ENCODE measurements at places on chromosomes 6 and 20.
A peak's percentile ranks its signal among the peaks of the same experiment; 100 is the strongest.

- DNase-seq = no peak
Measured at GRCh38 chr20:59837623-59838394, 95.6 kb downstream of the SYCP2 start.

GRCh38 chr6:153150752-153151440 lies 19.8 kb upstream of the RGS17 start:
- DNase-seq = no peak

DNA sequence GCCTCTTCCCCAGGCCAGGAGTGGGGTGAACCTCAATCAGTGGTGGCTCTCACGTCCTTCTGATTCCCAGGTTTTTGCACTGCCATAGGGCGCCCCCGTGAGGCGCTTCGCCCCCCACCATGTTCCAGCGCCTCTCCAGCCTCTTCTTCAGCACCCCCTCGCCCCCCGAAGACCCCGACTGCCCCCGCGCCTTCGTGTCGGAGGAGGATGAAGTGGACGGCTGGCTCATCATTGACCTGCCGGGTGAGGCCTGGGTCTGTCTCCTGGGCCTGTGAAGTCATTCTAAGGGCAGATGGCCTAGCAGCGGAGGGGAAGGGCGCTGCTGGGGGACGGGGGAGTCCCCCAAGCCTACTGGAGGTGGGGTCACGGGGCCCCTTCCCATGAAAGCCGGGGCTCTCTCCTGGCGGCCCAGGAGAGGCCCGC lies 4.5 kb downstream of the TP53INP2 start:
- no peak for DNase-seq

DNA sequence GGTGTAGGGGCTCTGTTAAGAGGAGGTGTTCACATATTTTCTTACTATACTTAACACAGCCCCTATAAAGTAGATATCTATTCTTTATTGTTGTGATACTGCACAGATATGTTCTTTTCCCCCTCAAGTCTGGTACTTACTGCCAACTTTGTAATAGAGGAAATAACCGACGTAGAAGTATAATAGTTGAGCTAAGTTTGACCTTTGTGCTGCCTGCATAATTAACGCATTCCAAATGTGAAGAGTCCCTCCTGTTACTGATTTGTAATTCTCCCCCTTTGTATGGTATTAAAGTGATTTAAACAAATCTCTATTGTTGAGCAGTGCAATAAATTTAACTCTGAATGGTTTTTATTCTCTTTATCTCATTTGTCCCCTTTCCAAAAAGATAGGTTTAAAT lies 39.0 kb downstream of the PHF3 start:
- no peak for DNase-seq

- DNase-seq = no peak
Measured at GRCh38 chr6:92111386-92111785, 1308.0 kb downstream of the EPHA7 start.

- DNase-seq = no peak
Measured at GRCh38 chr20:6956056-6956455, 188.6 kb downstream of the BMP2 start.

GRCh38 chr6:144013486-144013909 lies 5.4 kb upstream of the PLAGL1 start:
- peak; percentile 41 for DNase-seq

GRCh38 chr20:53001498-53002301 lies 29.5 kb downstream of the TSHZ2 start:
- DNase-seq = no peak

DNA sequence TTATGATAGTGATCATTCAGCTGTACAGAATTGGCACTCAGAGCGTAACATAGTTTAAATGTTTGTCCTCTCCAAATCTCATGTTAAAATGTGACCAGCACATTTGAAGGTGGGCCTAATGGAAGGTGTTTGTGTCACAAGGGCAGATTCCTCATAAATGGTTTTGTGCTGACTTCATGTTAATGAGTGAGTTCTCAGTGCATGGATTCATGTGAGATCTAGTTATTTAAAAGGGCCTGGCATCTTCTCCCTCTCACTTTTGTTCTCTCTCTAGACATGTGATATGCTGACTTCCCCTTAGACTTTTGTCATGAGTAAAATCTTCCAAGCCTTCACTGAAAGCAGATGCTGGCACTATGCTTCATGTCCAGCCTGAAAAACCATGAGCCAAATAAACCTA lies 452.4 kb upstream of the PTCHD4 start:
- DNase-seq = no peak

DNA sequence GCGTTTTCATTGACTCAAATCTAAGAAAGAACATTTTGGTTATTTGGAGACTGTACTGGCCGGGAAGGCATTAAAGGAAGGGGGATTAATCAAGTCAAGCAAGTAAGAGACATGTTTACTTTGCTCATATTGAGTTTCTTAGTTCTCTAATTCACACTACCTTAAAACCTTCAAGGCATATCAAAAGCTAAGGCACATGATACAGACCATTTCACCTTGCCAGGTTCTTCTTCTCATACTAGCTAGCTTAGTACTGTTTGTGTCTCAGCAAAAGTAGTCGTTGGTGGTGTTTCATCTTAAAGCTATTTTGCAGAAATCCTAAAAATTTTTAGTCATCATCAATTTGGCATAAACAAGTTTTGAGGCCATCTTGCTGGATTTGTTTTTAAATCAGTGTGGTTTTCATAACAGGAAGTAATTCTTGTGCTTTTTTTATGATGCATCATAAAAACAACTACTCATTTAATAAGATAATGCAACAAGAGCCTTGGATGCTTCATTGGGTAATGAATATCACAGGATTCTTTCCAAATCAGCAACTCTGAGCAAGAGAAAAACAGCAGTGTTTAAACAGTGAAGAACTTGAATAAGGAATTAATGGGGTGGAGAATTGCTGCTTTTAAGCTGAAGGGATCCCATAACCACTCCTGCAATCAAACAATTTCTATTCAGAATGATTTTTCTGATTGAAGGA lies 425.3 kb downstream of the EPM2A start:
- DNase-seq = peak; percentile 24

DNA sequence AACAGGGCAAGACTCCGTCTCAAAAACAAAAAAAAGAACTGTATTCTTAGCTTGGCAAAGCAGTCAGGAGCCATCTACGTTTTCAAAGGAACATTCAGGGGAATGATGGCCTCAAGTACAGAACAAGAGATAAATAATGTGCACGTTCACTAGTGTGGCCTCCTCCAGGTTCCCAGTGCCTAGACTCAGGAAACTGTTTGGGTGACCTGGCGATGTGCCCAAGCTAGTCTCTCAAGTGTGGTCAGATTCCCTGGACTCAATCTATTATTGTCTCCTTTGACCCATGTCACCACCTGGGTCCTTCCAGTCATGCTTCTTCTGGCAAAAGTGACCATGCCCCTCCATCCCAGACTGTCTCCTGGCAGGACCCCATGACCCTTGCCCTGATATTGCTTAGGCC lies 23.7 kb downstream of the TRAF3IP2 start:
- no peak for DNase-seq

DNA sequence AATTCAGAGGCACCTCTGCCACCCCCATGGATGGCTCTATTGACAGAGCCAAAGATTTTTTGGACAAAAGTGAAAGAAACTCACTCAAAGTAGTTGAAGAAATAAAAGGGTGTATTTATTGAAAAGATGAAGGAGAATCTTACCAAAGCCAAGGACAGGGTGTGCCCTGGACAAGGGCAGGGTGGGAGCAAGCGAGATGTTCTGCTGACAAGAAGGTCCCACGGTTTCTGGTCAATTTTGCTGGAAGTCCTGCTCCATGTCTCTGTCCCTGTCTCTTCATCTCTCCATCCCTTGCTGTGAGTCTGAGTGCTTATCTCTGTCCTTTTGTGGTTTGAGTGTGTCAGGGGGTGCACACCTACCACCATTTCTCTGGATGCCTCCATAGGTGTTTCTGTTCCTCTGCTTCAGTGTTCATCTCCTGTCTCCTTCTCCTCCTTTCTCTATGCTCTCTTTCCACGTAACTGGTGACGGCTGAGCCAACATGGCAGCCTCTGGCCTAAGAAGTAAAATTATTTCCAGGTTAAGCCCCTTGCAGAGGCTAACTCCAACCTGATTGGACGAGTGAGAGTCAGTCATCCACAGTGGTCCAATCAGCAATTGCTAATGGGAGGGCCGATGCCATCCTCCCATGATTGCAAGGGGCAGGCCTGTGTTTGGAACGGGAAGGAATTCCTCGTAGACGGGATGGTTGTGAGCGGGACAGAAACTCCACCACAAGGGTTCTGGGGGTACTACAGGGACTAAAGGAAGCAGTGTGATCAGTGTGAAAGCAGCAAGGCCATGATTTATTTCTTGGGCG lies 502.1 kb upstream of the CDH4 start:
- DNase-seq = no peak

GRCh38 chr6:37517411-37517812 lies 17.7 kb upstream of the CCDC167 start:
- no peak for DNase-seq

DNA sequence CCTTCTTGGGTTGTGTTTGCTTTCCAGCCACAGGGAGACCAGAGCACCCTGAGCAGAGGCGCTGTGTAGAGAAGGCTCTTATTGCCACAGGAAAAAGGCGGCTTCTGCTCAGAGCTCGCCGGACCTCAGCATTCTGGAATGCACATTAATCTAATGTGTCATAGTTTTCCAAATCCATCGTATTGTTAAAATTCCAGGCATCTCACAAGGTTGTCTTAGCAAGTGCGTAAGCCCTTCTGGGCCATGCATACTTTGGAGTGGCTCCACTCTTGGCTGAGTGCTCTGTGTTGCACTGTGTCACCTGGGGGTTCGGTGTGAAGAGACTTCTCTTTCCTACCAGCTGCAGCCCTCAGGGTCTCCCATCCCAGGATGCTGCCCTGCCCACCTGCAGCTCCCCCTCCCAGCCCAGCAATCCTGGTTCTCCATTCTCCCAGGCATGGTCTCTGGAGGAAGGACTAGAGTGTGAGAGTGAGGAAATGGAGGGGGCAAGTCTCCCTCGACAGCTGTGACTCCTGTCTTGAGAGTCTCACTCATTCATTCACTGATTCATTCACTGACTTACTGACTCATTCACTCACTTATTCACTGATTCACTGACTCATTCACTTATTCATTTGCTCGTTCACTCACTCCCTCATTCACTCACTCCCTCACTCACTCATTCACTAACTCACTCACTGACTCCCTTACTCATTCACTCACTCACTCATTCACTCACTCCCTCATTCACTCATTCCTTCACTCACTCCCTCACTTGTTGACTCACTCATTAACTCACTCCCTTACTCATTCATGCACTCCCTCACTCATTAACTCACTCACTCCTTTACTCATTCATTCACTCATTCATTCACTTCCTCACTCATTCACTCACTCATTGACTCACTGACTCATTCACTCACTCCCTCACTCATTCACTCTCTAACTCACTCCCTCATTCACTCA lies 83.7 kb upstream of the MPC1 start:
- DNase-seq = peak; percentile 82

GRCh38 chr6:166997348-166997747 lies 1.8 kb upstream of the CEP43 start:
- no peak for DNase-seq

DNA sequence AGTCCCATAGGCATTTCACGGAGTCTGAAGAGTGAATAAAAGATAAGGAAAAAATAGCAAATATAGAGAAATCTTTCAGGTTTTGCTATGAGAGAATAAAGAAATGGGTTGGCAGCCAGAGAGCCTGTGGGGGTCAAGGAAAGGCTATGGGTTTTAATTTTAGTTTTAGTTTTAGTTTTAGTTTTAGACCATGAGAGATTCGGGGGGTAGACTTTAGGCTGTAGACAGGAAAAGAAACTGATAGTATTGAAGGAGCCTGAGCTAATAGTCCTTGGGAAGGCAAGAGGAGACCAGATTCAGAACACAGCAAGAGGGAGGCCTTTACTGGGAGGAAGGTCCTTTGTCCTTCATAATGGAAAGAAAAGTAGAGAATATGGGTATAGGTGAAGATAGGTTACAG lies 19.3 kb downstream of the DOP1A start:
- no peak for DNase-seq

- no peak for DNase-seq
Measured at GRCh38 chr6:84804720-84805119, 40.3 kb upstream of the TBX18 start.

GRCh38 chr6:149234051-149234962 lies 83.2 kb upstream of the TAB2 start:
- peak; percentile 28 for DNase-seq

- no peak for DNase-seq
Measured at GRCh38 chr6:167559675-167560479, 235.0 kb downstream of the TTLL2 start.

- DNase-seq = no peak
Measured at GRCh38 chr6:100472674-100473073, 8.0 kb upstream of the SIM1 start.

- no peak for DNase-seq
Measured at GRCh38 chr6:3221578-3221977, 5.9 kb downstream of the TUBB2B start.

- DNase-seq = no peak
Measured at GRCh38 chr6:168515376-168515775, 74.4 kb downstream of the SMOC2 start.

DNA sequence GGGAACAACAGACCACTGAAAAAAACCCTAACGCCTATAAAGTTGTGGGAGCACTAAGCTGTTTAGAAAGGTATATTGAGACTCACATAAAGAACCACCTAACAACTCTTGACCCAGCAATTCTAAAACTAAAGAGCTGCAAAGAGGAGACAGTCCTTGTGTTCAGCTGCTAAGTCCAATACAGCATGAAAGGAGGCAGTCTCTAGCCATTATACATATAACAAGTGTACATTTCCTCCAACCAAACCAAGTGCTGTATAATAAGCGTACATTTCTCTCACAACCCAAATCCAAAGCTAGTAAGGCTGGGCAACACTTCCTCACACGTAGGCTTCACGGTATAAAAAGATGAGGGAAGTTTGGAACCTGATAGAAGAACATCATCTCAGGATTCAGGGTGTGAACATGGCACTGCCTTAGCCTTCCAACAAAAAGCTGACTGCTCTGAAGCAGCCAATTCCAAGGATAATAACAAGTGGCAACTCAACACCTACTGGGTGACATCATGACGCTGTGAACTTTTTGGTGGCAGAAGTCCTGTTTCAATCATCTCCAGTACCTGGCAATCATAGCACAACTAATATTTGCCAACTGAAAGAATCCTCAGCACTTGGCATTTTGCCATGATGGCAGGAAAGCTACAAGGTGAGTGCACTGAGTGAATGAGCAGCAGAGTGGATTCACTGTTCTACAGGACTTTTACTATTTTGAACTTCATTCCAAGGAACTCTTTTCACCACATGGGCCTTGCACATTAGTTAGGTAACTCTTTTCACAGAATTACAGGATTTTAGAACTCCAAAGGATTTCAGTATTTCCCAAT lies 16.6 kb downstream of the TBC1D20 start:
- no peak for DNase-seq

GRCh38 chr6:16766836-16767745 lies 5.8 kb upstream of the ATXN1 start:
- DNase-seq = no peak

GRCh38 chr20:57157106-57157691 lies 109.2 kb downstream of the BMP7 start:
- DNase-seq = no peak

DNA sequence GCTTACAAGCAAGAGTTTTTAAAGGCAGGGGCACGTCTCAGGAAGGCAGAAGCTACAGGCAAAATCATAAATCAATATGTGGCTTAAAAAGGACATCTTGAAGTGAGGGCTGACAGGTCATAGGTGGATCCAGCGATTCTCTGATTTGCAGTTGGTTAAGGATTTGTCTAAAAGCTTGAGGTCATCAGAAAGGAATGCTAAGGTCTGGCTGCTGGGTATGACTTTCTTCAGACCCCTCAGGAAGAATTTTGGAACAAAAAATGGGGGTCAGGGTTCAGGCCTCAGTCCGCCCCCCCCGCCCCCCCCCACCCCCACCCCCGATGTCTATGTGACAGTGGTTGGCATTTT lies 261.9 kb downstream of the CDH4 start:
- DNase-seq = no peak

- DNase-seq = no peak
Measured at GRCh38 chr20:62531046-62531838, 55.4 kb upstream of the GATA5 start.

Measured in AG09309 (cell line).